Osteoblast (primary cell): ENCODE measurements at places on chromosomes 4 and X. TPM values are rescaled to one million over a fixed set of nuclear protein-coding genes. Genes with fewer than 3 reads are reported as not detected.

DNA sequence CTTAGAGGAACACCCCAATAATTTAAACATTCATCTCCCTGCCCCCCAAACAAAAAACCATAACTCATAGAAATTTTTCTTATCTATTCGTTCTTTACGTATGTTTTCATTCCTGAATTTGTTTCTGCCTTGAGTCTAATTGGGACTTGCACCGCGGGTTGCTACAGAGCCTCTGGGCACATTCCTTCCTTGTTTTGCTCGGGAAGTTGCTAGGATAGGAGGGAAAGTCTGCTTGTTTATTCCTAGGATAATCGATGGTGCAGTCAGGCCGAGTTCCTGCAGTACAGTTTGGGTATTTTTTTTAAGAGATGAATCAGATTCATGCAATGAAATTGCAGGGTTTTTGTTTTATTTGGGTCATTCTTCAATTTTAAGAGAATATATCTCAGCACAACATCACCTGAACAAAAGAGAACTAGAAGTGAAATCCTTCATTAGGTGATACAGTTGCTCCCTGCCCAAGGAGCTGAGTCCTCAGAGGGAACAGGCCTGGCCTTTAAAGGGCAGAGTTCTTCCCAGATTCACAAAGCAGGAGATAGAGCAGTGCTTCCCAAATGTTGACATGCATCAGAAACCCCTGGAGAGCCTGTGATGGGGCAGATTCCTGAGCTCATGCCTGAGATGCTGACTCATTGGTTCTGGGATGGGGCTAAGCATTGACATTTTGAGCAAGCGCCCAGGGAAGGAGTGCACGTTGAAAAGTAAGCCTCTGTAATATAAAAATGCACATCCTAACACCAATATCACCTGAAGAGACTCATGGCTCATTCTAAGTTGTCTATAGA lies 114.9 kb upstream of the FAM9B start:
- H3K27ac ChIP-seq, result peak overlapping the region; percentile 84
- H3K27me3 ChIP-seq, result no peaks in the 10 kb centered on the region
- H3K4me3 ChIP-seq, result peak overlapping the region; percentile 20
- no peaks in the 10 kb centered on the region for H3K36me3 ChIP-seq
- peaks cover 18% of the 10 kb centered on the region for H3K4me1 ChIP-seq
- DNase-seq, result no peak

The QRFPR gene
- total RNA-seq, result not detected in 2 replicates

DNA sequence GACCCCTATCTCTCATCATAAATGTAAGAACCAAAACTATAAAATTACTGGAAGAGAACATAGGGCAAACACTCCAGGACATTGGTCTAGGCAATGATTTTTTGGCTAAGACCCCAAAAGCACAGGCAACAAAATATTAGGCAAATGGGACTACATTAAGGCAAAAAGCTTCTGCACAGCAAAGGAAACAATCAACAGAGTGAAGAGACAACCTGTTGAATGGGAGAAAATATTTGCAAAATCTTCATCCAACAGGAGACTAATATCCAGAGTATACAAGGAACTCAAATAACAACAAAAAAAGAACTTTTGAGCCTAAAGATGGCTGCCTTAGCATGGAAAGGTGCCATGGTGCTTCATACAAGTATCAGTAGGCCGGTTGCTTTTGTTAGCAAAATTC lies 111.1 kb upstream of the FMR1 start:
- no peaks in the 10 kb centered on the region for H3K4me1 ChIP-seq
- no peak overlapping the region for H3K27ac ChIP-seq
- no peaks in the 10 kb centered on the region for H3K36me3 ChIP-seq
- H3K4me3 ChIP-seq, result no peak overlapping the region

GRCh38 chr4:102321260-102321995 lies 23.9 kb downstream of the SLC39A8 start:
- no peak overlapping the region for H3K4me3 ChIP-seq
- no peak for DNase-seq
- H3K27me3 ChIP-seq, result no peaks in the 10 kb centered on the region
- no peaks in the 10 kb centered on the region for H3K4me1 ChIP-seq
- H3K36me3 ChIP-seq, result no peaks in the 10 kb centered on the region

The GAR1 gene
- 2.9 and 4.7 TPM in 2 replicates for total RNA-seq

The SH2D1A gene
- not detected in 2 replicates for total RNA-seq

The BEX5 gene
- total RNA-seq, result not detected in 2 replicates

The ASB11 gene
- total RNA-seq, result not detected in 2 replicates

- H3K4me1 ChIP-seq, result peaks cover 10% of the 10 kb centered on the region
- H3K4me3 ChIP-seq, result no peak overlapping the region
- DNase-seq, result no peak
- H3K27me3 ChIP-seq, result no peaks in the 10 kb centered on the region
Observed at GRCh38 chr4:186719925-186720694, 3.5 kb downstream of the FAT1 start.

The IL15 gene
- 3.3 and 4.1 TPM in 2 replicates for total RNA-seq

The USP26 gene
- not detected in 2 replicates for total RNA-seq

- no peaks in the 10 kb centered on the region for H3K27me3 ChIP-seq
- no peak overlapping the region for H3K27ac ChIP-seq
- DNase-seq, result no peak
- H3K36me3 ChIP-seq, result peaks cover 34% of the 10 kb centered on the region
Observed at GRCh38 chr4:150258569-150258968, 180.3 kb downstream of the DCLK2 start.

DNA sequence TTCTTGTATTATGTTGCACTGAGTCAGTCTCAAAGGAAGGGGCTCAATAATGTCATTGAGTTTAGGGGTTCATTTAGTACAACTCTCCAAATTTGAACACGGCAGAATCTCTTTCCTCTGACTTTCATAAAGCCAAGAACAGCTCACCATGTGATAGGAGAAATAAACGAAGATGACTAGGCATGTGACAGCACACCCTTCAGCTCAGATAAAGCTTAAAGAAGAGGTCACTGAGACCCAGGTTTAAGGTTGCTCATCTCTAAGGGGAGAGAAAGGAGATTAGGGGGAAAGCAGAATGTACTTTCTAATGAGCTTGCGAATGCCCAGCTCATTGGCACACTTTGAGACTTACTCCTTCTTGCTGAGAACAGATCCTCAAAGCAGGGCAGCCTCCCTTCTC lies 89.0 kb downstream of the PLAC1 start:
- no peak overlapping the region for H3K27ac ChIP-seq
- H3K4me3 ChIP-seq, result no peak overlapping the region
- DNase-seq, result no peak
- H3K36me3 ChIP-seq, result no peaks in the 10 kb centered on the region

- no peak overlapping the region for H3K27ac ChIP-seq
- H3K27me3 ChIP-seq, result no peaks in the 10 kb centered on the region
- H3K4me3 ChIP-seq, result no peak overlapping the region
- H3K36me3 ChIP-seq, result no peaks in the 10 kb centered on the region
- no peaks in the 10 kb centered on the region for H3K4me1 ChIP-seq
- no peak for DNase-seq
Observed at GRCh38 chr4:27886120-27886519, 1025.5 kb downstream of the STIM2 start.

DNA sequence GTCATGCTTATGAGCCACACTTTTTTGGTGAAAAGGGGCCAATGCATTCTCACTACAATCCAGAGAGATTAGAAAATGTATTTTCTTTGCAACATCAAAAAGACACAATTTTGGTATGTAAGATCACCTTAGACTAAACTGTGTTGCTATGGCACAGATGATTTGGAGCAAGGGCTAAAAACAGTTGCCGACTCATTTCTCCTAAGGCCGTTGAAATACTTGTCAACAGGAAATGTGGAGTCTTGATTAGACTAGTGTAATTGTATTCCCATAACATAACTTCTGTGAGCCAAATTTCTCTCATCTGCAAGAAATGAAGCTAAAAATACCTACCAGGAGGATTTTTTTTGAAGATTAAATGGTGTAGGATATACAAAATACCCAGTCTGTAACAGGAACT lies 2547.7 kb downstream of the ARAP2 start:
- H3K36me3 ChIP-seq, result no peaks in the 10 kb centered on the region
- H3K27ac ChIP-seq, result no peak overlapping the region

GRCh38 chr4:180292339-180292738 lies 1950.9 kb upstream of the TENM3 start:
- no peaks in the 10 kb centered on the region for H3K36me3 ChIP-seq
- no peak for DNase-seq
- no peak overlapping the region for H3K4me3 ChIP-seq
- H3K27me3 ChIP-seq, result no peaks in the 10 kb centered on the region
- H3K27ac ChIP-seq, result no peak overlapping the region
- no peaks in the 10 kb centered on the region for H3K4me1 ChIP-seq

The ENAM gene
- not detected in 2 replicates for total RNA-seq
